ENCODE measurements at places on chromosomes 7 and 10.

DNA sequence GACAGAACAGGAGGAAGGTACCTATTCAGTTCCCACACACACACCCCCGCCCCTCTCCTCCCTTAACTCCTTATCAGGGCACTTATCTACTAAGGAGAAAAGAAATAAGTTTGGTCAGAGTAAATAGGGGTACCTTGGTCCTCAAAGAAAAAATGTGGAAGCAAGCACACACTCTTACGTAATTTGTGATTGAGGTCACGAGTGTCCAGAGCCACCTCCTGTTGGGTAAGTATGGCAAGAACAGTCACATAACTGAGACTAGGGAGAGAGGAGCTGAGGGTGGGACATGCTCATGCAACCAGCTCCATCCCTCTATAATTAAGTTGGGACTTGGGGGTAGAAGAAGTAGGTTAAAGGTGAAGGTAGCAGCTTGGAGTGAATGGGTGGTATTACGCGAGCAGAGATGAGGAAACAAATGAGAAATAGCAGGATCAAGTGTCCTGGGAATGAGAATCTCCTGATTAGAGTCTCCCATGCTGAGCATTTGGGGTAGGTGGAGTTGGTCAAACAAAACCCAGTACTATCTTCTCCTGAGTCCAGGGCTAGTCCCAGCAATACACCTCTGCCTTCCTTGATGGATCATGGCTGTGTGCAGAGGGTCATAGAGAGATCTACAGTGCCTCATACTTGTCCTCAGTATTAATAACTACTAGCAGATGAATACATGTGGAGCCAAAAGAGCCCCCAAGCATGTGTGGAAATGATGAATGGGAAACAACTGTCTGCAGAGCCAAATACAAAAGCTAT is 77.1 kb downstream of the GSAP start:
- DNase-seq = no peak

DNA sequence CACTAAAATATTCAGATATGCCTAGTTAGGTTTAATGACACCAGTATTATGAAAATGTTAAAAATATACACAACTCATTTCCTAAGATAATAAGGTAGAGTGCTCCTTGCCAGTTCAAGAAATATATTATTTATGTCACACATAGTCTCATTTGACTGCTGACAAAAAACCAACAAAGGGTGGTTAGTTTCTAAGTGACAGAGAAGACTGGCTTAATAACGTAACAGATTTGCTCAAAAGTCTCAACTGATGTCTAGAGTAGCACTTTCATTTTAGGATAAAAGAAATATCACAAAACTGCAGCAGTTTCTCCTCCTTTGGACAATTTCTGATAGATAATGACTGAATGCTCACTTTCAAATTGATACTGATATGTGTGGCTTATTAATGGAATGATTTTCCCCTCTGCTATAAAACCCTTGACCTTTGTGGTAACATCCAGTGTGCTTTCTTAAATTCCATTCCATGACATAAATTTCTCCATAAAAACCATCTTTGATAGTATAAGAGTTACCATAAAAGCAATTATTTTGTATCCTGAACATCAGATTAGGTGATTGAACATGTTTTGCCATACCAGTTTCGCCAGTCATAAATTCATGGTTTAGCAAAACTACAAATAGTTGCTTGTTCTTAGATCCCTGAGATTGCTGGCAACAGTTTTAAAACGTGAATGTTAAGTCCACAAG is 94.2 kb downstream of the NRBF2 start:
- DNase-seq = no peak

DNA sequence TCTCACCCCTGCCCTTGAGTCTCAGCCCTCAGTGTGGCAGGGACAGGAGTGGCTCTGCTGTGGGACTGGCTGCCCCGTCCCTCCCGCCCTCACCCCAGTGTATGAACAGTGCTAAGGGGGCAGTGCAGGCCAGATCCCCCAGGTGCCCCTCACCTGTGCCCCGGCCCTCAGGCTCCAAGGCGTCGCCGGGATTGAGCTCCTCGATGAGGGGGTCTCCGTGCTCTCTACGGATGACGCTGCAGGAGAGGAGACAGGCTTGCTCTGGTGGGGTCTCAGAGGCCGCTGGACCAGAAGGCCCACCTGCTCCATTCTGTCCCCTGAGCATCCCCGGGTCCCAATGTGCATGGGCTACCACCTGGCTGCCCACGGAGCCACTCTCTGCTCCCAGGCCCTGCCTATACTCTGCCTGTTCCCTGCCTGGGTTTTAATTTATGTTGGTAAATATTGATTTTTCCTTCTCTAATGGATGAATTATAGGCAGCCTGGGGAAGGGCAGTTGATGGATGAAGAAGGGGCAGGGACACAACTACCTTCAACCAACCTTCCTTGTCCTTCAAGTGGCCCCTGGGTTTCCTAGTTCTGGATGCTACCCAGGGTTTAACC is 47.2 kb downstream of the GOLGA7B start:
- no peak for DNase-seq

DNA sequence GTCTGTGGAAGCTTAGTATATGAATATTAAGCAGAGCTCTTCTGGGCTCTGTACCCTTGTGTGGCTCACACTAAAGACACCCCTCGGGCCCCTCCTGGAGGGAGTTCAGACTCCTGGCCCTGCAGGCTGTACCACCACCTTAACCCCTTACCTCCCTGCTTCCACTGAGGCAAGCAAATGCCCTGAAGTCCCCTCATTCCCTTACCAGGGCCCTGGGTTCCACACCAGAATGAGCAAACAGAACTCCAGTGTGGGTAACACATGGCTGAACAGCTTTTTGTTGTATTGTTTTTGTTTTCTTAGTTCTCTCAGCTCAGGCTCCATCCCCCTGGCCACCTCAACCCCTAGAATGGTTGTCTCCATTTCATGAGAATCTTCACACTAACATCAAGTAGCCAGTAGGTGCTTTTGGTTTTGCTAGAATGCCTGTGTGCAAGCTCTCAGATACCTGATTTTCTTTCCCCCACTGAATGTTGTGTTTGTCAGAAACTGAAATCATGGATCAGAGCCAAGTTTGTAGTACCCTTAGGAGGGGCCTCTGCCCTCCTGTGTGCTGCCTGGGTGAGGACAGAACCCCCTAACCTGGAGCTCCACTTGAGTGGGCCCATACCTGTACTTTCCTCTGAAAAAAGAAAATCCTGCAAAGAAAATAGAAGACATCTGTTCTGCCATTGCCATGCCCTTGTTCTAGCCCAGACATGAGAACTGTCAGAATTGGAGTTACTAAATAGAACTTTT is 2.8 kb upstream of the WAPL start:
- no peak for DNase-seq

DNA sequence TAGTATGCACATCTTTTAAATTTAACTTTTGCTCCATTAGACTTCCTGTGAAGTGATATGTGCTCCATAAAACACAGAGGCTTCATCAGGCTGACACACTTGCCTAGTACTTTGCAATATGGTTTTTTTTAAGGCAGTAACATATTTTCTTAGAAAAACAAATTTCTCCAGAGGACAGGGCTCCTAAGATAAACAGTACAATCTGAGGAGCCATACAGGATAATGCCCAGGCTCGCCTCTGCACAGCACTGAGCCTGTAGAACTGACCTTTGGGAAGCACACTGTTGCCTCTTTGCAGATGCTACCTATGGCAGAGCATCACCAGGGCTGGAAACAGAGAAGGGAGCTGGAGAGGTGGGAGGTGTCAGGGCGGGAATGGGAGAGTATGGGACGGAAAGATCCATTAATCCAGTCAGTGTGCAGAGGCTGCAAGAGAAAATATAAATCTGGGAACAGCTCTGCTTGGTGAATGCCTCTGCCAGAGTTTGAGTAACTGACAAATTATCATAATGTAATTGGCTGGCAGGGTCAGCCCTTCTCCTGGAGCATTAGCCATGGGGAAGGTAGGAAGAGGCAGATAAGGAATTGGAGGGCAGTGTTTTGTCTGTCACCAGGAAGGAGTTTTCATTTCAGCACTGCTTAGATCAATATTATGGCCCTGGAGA is 132.3 kb downstream of the CREB5 start:
- no peak for DNase-seq

DNA sequence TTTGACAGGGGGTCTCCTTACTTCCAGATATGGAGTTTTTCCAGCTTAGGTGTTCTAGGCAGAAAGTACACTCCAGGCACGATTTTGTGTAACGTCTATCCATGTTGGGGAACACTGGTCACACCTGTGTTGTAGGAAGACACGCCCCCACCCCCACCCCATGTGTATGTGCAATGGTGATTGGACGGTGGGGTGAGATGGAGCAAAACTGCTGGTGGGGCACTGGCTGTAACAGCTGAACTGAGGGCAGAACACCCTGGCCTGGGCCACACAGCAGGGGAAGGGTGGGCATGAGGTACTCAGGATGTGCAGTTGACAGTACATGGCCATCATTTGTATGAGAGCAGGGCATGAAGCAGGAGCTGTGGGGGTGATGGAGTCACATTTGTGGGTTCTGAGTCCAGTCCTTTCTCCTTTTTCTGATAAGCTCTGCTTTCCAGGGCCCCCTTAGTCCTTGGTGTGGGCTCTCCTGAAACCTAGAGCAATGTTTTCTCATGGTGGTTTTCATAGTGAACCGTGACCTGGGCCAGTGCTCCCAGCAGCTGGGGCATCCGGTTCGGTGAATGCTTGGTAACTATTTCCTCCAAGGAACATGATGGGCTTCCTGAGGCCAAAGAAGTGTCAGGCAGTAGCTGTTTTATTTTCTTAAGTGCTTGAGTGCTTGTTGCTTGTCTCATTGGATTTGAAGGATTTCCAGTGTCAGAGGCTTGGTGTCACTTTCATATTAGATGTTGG is 63.4 kb upstream of the AQP1 start:
- DNase-seq = no peak

GRCh38 chr10:45420453-45421192 is 46.6 kb downstream of the ALOX5 start:
- no peak for DNase-seq

GRCh38 chr7:158809596-158809995 is 19.7 kb downstream of the ESYT2 start:
- DNase-seq = no peak

DNA sequence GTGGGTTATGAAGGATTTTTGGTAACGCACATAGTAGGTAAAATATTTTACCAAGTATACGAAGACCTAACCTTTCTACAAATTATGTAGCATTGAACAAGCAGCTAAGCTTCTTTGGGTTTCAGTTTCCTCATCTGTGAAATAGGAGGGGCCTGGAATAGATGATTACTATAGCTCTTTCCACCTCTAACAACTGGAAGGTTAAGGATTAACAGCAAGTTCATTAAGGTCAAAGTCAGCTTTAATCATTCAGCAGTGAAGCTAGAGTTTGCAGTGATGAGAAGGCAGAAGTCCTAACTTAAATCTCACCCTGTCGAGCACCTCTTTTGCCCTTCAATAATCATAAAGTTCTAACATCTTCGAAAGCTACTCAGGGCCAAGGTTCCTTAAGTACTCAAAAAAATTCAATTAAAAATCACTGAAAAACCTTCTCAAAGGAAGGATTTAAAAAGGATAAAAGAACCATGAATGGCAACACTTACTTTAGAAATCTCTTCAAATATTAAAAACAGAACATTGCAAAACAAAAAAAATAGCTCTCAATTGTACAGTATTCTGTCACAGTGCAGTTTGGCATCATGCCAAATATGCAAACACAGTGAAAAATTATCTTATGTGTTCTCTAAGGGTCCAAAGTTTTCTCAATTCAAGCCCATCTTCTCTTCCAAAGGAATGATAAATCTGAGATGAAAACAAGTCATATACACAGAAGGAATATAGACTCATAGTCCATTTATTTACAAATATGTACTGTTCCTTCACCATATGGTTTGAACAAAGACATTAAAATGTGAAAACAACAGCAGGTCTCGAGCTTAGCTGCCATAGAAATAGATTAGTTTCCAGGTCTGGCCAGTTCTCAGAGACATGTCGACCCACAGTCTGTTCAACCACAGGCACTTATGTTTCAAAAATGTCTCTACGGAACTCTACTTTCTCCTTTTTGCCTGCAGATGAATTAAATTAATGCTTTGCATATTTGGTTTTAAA is 152.0 kb upstream of the SLC13A1 start:
- no peak for DNase-seq

GRCh38 chr10:106609470-106610266 is 554.8 kb downstream of the SORCS1 start:
- no peak for DNase-seq

- DNase-seq = no peak
Observed at GRCh38 chr7:155879592-155879991, 67.3 kb upstream of the SHH start.

- DNase-seq = no peak
Observed at GRCh38 chr7:36021367-36021766, 131.7 kb upstream of the EEPD1 start.

DNA sequence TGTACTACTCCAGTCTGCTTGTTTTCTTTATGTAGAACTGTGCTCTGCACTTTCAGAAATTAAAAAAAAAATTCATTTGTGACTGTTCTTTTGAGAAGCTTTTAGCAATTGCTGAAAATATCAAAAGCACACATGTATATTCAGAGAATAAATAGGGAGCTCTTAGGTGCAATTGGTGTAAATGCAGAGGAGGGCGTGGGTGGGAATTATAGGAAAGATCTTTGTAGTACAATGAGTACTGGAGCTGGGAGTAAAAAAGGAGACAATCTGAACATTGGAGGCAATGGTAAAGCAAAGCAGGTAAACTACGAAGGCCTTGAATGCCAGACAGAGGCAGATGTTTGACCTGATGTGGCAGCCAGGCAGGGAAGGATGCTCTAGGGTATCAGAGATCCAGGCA is 267.5 kb downstream of the SORCS3 start:
- DNase-seq = no peak

GRCh38 chr10:88730864-88731263 is 24.8 kb downstream of the LIPK start:
- no peak for DNase-seq
